CD4-positive, alpha-beta T cell treated with Interleukin-17A for 4 hours (primary cell): ENCODE measurements at places on chromosomes 2 and 18.

DNA sequence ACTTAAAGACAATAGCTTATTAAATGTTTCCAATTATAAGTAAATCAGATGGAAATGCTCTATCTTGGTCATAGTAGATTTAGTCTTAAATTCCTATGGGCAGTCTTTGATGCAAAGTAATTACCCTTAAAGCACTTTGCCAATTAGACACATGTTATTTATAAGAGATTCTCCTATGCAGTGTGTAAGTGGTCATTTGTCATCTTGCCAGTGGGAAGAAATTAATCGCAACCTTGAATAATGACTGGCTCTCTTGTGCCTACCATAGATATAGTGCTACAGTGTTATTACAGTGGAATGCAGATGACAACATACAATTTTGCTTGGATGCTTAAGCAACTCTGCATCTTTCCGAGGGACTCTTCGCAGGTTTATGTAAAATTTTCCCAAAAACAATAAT is 311.0 kb upstream of the THUMPD2 start:
- DNase-seq: no peak

DNA sequence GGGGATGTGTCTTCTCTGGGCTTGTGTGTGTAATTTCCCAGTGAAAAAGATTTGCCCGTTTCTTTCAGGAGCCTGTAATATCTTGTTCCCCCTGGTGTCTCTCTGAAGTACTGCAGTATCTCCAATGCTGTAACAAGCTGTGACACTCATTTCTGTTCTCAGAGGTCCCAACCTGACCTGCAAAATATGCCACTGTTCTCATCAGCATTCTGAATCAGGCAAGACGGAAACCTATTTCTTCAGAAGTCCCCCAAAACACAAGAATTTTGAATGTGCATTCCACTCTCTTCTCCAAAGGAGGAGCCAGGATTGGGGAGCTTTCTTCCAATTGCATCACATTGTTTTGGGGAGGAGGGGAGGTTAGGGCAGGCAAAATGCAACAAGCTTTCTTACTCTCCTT is 77.0 kb upstream of the CNGA3 start:
- DNase-seq: no peak

DNA sequence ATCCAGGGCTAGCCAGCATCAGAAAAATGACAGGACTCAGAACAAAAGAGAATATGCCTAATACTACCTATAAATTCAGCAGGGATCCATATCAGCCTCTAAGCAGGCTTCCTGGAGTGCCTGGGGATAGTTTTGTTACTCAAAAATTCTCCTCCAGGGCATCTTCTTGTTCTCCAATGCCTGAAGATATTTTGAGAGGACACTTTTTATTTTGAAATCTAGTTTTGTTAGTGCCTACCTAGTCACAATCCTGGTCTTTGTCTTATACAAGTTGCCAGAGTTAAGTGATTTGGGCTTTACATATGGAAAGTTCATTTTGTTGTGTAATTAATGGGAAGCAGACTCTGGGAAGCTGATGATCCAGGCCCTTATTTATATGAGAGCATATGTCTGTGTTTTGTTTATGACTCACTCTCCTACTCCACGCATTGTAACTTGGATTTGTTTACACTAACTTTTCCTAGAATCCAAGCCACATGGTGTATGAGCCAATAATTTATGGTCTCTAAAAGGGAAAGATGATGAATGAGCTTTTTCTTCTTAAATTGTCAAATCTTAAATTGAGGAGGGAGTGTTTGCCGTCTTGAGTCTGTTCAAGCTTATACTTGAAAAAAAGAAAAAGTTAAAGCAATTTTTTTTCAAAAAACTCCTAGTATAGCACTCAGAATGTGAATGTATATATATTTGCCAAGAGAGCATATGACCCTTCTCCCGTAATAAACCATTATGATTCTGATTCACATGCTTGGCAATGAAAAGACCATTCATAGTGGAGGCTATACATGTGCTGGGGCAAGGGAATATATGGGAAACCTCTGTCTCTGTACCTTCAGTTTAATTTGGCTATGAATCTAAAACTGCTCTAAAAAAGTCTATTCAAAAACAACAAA is 370.3 kb downstream of the SETBP1 start:
- DNase-seq: no peak

GRCh38 chr2:99708231-99708630 is 218.4 kb upstream of the REV1 start:
- no peak for DNase-seq

DNA sequence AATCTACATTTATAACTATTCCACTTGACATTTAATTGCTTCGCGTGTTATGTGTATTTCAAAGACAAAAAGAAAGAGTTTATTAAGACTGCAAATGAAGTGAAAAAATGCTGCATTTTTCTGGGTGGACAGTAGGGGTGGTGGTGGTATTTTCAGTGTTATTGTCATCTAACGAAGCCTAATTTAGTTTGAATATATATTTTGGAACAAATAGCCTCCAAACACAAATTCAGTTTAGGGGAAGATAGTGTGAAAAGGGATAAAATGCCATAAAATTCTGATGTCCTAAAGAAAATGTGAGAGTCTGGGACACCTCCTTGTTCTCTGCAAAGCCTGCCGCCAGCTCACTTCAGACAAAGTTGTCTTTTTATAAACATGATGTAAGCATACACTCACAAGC is 425.1 kb downstream of the NRXN1 start:
- DNase-seq: no peak

GRCh38 chr18:8786483-8787370 is 81.4 kb downstream of the MTCL1 start:
- no peak for DNase-seq

GRCh38 chr18:24027156-24027827 is 12.7 kb downstream of the TTC39C start:
- DNase-seq: no peak
